Activated CD4-positive, alpha-beta T cell treated with anti-CD3 and anti-CD28 coated beads, Interleukin-10, Interleukin-2, amounts not matched to agents 100 ng/mL and 50 ng/mL, durations not matched to agents 16 hours and 8 hours (primary cell): ENCODE measurements at places on chromosomes 4 and X.

DNA sequence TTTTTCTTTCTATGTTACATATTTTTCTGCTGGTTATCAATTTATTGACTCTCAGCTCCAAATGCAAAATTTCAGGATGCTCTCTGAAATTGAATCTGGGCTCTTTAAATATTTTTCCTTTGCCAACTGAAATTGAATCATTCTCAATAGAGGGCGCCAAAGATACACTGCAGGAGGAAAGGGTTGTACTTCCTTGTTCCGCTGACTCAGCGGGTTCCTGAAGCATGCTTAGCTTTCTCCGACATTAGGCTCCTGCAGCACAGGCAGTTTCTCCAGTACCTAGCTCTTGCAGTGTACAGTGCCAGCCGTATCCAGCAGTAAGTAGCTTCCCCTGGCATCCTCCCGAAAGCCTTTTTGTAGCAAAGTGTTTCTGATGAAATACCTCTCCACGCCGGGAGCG lies 28.8 kb upstream of the CFAP47 start:
- DNase-seq: peak; percentile 71

DNA sequence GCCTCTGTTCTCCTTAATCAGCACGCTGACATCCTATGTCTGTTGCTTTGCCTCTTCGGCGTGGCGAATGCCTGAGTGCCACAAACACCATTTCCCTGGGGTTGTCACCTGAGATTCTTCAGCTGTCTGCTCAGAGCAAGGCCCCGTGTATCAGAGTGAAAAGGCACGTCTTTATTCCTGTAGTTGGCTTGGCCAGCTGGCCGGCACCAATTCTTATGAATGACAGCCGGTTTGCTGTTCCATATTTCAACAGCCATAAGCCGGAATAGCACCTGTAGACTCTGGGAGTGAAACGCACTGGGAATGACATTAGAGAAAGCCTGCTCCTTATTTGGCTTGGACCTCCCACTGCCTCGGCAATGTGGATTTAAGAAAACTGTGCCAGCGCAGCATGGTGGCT lies 89.3 kb downstream of the MGST2 start:
- no peak for DNase-seq

GRCh38 chr4:151781026-151781425 lies 20.2 kb upstream of the GATB start:
- DNase-seq: no peak

DNA sequence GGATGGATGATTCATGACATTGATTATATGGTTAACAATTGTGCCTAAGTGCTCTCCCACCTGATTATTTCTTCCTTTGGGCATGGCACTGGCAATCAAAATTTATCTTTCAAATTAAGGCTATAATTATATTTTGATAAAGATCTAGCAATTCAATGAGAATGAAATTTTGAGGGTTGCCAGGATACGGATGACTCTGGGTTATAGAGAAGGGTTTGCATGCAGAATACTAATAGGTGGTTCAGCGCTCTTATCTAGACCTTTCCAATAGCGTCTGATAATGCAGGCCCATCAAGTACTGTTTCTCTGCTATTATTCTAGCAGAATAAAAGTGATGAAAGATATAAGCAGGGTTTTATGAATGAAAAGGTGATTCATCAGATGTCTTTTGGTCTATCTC lies 74.9 kb upstream of the SCML1 start:
- no peak for DNase-seq

DNA sequence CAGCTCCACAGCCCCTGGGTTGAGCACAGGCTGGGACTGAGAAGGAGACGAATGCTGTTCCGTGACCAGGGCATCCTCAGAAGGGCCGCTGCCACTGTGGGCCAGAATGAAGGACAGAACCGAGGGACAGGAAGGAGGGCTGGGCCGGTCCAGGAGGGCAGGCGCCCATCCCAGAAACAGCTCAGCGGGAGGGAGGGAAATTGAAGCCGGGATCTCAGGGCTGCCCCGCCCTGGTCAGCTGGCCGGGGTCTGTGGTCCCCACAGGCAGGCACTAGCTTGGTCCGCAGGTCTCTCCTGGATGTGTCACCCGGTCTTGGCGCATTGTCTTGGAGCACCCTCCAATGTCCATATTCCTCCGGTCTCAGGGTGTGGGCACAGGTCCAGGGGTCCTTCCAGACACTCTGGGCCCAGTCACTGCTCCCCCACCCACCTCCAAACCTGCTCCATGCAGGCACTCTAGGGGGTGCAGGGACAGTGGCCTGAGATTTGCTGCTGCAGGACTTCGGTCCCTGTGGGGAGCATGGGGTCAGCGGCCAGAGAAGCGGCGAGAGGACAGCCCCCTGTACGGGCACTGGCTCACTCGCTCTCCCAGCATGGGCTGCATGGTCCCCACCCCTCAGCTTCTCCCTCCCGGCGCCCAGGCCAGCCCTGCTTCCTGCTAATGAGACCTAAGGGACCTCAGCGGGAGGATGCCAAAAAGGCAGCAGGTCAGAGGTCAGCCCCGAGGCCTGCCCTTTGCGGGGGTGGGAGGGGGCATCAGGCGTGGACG lies 23.9 kb upstream of the MXD4 start:
- no peak for DNase-seq

- DNase-seq: no peak
Observed at GRCh38 chrX:13470685-13470977, 98.8 kb upstream of the EGFL6 start.

DNA sequence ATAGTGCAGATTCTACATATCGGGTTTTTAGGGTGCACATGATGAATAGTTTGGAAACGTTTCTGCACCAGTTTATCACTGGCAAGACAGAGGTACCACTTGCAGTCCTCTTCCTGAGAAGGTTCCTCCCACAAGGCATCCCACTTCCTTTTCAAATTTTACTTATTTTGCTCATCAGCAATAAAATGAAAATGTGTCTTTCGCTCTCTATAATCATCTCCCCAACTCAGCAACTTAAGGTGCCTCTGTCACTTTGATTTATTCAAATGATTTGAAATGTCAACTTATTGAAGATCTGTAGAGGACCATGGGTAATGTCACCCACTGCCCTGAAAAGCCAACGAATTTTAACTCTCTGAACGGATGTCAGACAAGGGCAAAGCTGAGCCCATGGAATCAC lies 53.2 kb downstream of the VGLL1 start:
- peak; percentile 75 for DNase-seq

- no peak for DNase-seq
Observed at GRCh38 chr4:69489856-69490255, 5.8 kb downstream of the UGT2B4 start.

- DNase-seq: peak; percentile 21
Observed at GRCh38 chrX:10095698-10096432, 60.9 kb upstream of the CLCN4 start.

- DNase-seq: no peak
Observed at GRCh38 chrX:43968359-43968781, 4.8 kb downstream of the NDP start.

GRCh38 chr4:2915789-2916188 lies 47.4 kb downstream of the NOP14 start:
- no peak for DNase-seq

DNA sequence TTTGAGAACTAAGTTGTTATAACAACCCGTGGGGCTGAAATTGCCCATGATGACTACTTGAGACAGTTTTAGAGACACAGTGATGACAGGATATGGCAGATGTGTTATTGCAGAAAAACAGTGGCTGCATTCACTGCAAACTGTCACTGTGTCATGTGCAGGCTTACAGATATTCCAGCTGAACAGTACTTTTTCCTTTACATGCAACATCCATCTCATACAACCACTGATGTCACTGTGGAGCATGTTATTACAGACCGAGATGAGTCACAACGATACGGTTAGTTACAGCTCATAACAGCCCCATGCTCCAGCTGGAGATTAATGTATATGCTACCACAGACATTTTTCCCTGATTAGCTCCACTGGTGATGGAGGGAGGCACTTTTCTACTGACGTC lies 207.4 kb downstream of the TMA16 start:
- DNase-seq: peak; percentile 10

DNA sequence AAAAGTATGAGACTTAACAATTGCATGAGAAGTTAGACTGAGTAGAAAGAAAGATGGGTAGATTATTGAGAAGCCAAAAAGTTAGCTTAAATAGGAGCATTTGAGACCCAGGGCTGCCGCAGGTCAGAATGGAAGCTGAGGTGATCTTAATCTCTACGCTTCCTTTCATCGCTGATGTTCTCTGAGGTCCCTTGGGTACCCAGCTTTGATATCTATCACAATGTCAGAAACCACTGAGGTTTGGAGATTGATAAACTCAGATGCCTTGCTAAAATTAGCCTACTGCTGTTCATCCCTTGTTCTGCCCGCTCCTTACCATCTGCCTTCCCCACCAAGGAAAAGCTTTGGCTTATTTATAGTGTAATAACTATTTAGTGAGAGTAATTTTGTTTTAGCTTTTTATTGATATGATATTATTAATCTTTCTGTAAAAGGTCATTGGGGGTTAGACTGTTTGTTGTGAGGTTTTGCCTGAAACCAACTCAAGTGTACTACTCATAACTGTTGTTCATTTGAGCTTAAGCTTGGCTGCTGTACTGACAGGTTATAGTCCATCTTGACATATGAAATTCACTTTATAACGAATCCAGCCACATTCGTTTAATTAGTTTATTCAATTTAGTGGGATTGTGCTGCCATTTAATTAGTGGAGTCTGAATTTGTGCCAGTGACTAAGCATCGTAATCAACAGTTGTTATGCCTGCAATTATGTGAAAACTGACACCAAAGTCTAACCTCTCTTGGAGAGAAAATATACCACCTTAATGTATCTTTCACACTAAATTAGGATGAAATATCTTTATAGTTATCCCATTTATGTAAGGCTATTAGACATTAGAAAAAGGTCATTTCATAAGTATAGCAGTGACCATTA lies 15.1 kb downstream of the MCUB start:
- peak; percentile 46 for DNase-seq

DNA sequence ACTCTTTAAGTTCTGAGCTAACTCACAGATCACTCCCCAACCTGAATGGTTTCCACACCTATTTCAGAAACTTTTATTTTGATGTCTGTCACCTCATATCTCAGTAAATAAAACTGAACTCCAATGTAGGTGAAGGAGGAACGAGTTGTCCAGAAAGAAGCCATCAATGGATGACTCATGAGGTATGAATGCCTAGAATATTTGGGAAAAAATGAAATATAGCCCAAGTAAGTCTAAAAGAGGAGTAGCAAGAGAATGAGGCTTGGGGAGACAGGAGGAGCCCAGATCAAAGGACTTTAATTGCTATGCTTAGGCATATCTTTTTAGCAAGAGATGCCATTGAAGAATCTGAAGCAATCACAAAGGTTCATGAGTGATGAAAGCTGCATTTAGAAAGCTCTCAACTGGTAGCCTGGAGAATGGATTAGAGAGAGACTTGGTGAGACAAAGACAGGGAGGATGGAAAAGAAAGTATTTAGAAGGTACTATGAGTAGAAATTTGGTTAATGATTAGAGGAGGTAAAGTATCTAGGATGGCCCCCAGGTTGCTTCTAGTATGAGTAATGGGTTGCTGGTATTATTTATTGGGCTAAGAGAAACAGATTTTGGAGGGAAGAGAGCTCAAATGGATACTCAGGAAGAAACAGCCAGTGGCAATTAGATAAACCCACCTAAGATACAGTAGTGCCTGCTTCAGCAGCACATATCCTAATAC lies 39.4 kb downstream of the NOCT start:
- DNase-seq: no peak

DNA sequence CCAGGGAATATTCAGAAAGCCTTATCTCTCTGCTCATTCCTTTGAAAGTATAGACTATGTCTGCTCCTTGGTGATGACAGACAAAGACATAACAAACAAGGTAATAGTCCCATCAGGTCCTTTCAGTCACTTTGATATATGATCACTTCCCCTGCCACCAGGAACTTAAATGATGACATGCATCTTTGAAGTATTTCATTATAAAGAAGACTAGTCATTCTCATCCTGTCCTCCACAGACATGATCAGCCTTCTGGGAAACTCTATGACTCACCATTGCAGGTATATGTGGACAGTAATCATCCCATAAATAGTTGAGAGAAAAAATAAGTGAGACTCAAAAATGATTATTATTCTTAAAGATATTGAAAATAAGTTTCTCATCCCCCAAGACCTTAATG lies 117.5 kb upstream of the VCX2 start:
- no peak for DNase-seq

DNA sequence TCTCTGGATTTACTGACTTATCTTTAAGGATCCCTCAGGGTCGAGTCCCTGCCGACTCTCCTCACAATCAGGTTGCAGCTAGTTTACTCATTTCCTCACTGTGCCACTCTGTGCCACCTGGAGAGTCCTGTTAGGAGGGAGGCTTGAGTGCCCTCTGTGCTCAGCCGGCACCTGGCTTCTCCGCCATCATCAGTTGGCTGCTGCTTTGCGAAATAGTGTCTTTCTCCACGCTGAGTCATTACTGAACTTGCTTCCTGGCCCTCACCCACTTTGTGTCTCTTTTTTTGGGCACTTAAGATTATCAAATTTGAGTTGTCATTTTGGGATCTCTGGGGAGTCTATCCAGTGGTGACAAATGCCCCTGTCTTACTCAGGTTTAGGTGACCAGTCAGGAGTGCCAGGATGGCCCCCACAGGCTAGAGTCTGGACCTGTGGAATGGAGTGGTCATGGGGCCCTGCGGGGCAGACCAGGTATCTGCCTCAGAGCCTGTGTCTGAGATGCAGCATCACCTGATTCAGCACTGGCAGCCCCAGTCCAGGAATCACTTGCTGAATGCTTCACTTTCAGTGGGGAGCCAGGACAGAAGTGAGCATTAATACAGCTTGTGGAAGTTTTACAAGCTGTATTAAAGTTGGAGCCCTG lies 37.7 kb downstream of the JADE1 start:
- DNase-seq: peak; percentile 24

DNA sequence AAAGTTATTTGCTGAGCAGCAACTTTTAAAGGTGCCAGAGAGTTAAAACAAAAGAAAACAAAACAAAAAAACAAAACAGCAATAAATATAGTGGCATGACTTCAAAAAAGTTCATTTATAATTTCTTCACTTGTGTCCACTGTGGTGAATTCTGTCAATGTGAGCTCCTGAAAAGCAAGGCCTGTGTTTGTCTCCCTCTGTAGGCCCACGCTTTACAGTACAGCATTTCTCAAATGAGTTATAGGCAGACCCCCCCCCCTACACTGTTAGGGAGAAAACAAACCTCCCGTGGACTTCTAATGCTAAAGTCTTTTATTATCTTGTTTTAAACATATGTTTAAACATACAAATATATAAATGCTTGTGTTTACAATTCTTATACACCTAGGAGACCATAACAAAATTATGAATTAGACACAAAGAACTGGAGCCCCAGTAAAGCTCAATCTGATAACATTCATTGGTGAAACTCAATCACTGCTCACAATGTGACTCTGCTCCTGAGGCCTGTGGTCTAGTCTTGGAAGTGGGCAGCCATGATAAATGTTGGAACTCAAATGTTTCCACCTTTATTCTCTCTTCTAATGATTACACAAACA lies 47.0 kb upstream of the SCOC start:
- peak; percentile 7 for DNase-seq

DNA sequence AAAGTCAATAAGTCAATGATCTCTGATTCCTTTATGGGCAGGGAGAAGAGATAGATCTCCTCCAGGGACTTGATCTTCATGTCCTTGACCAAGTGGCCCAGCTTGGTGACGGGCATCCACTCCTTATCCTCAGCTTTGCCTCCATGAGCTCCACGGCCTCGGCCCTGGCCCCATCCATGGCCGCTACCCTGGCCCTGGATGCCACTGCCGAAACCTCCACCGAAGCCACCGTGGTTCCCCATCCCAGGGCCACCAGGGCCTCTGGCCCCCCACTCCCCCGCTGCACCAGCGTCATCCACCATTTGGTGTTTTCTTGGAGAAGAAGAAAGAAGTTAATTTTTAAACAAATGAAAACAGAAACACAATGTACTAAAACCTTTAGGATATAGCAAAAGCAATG lies 518.1 kb downstream of the GRXCR1 start:
- DNase-seq: no peak
